ENCODE measurements at places on chromosomes 11 and 22. TPM values are rescaled to one million over a fixed set of nuclear protein-coding genes. Genes with fewer than 3 reads are reported as not detected.

DNA sequence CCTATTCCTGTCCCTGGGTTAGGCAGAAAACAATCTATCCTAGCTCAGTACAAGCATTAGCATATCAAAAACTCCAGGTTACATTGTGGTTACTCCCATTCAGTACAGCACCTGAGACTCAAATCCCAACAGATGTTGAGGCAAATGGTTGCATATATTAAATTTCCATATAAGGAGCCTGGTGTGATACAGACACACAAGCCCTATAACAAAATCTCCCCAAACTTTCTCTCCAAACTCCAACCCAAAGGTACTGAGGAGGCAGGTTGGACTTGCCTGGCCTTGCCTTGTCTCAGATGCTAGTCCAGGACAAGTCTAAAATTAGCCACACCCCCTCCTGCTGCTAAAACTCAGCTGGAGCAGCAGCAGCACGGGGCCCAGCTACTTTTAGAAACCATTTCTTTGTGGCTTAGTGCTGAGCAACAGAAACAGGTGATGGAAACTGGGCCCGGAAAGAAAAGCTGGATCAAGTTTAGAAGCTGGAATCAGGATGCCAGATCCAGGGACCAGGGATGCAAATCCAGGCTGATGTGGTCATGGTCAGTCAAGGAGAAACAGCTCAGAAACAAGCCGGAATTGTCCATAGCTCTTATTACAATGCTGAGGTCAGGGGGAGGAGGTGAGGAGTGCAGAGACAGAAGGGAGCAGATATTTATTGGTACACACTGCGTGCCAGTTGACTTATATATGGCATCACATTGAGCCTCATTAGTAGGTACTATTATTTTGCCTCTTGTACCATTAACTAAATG lies 73.7 kb upstream of the AMOTL1 start:
- no peak for DNase-seq

GRCh38 chr11:62445314-62445740 lies 26.5 kb downstream of the SCGB1A1 start:
- DNase-seq = no peak

PGGHG gene
- 60.3 TPM for total RNA-seq

DNA sequence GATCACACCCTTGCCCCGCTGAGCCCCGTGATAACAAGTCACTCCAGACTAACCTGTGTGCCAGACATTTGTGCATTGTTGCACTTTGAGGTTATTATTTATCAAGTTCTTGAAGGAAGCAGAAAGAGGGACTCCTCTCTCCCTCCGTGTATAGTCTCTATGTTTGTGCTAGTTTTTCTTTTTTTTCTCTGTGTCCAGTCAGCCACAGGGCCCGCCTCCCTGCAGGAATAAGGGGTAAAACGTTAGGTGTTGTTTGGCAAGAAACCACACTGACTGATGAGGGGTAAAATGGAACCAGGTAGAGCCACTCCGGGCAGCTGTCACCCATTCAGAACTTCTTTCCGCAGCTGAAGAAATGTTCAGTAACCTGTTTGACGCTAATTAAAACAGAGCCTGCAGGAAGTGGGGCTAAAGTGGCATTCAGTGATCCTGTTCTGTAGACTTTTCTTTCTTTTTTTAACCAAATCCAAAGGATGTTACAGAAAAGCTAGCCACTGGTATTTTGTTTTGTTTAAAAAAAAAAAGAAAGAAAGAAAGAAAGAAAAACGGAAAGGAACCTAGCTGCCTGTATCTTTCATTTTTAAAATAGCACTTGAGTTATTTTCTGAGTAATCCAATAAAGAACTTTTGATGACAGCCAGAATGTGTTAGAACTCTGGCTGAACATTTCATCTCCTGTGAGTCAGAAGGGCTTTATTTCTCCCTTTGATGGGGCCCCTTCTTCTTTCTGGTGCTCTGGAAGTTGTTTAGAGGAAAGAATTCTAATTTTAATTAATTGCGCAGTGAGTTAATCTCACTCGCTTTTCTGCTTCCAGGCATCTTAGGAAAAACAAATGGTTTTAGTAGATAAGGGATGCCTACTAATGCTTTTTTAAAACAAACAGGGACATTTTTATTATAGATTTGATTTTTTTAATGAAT lies 58.2 kb downstream of the COMMD9 start:
- DNase-seq = no peak

DUSP8 gene
- 8.9 TPM for total RNA-seq

SCN3B gene
- 1.2 TPM for total RNA-seq

- DNase-seq = no peak
Observed at GRCh38 chr11:36509201-36509639, 852 bp downstream of the TRAF6 start.

GRCh38 chr11:45936511-45937054 lies 14.1 kb downstream of the LARGE2 start:
- DNase-seq = no peak

- DNase-seq = no peak
Observed at GRCh38 chr11:129853518-129854231, 38.0 kb downstream of the TMEM45B start.

GLB1L2 gene
- total RNA-seq = 1.6 TPM

GRCh38 chr11:35337914-35338305 lies 81.4 kb downstream of the SLC1A2 start:
- DNase-seq = no peak

- no peak for DNase-seq
Observed at GRCh38 chr22:25447067-25447685, 117.3 kb upstream of the GRK3 start.

DNA sequence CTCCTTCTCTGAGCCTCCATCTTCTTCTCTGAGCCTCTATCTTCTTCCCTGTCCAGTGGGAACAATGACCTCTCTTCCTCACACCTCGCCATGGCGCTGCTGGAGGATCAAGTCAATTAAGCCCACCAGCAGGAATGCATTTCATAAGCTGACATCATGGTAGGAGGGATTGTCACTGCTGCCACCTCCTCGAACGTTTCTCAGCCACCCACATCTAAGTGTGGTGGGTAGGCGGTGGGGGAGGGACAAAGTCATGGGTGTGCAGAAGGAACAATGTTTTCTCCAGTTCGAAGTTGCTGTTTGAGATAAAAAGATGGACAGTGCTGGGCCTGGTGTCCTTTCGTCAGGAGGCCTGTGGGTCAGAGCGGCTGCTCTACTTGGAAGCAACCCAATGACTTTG lies 44.0 kb downstream of the DHCR7 start:
- DNase-seq = no peak

DNA sequence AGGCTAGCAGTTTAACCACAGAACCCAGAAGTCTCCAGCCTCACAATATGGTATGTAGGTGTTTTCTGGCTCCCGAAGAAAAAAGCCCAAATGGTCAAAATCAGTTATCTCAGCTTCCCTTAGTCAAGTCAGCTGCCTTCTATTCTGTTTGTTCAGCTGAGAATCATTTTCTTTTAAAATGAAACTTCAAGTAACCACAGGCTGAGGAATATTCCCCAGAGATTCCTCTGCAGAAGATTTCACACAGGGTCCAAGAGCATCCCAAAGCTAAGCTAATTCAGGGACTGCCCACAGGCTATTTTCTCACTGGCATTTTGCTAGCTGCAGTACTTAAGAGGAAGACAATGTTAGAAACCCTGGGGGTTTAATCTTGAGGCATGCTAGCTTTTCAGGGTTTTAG lies 977.0 kb upstream of the CHORDC1 start:
- no peak for DNase-seq

DNA sequence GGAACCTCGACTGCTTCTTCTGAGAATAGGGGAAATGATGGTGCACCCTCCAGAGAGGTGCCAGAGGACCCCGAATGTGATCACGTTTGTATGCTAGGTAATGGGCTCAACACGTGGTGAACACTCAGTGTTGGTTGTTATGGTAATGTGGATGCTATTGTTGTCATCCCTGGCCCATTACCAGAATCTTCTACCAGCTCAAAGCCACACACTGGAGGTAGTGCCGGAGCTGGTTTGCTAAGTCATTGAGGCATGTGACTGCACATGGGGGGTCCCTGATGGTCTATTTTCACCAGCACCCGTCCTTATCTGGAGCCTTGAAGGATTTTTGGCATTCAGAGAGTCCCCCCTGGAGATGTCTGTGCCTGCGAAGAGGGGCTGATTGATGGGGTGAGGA lies 119.1 kb upstream of the CD82 start:
- DNase-seq = no peak

SLC22A9 gene
- not detected for total RNA-seq

TCN1 gene
- total RNA-seq = 1.3 TPM

RIMBP3B gene
- total RNA-seq = not detected

INPP5J gene
- total RNA-seq = 1.9 TPM

TRPM5 gene
- total RNA-seq = not detected

GRCh38 chr11:46235777-46236688 lies 41.4 kb upstream of the CREB3L1 start:
- no peak for DNase-seq
